Activated T-cell treated with anti-CD3 and anti-CD28 coated beads for 48 hours (primary cell): ENCODE measurements at places on chromosomes 1 and 21.

- DNase-seq = no peak
Observed at GRCh38 chr1:22326931-22327330, 124.7 kb upstream of the ZBTB40 start.

- peak; percentile 6 for DNase-seq
Observed at GRCh38 chr1:91501523-91501851, 836 bp downstream of the CDC7 start.

GRCh38 chr1:31501505-31501904 lies 74.8 kb upstream of the TINAGL1 start:
- DNase-seq = no peak

GRCh38 chr1:8197493-8198282 lies 120.2 kb upstream of the SLC45A1 start:
- no peak for DNase-seq

GRCh38 chr1:242178924-242179708 lies 180.2 kb upstream of the MAP1LC3C start:
- DNase-seq = no peak

DNA sequence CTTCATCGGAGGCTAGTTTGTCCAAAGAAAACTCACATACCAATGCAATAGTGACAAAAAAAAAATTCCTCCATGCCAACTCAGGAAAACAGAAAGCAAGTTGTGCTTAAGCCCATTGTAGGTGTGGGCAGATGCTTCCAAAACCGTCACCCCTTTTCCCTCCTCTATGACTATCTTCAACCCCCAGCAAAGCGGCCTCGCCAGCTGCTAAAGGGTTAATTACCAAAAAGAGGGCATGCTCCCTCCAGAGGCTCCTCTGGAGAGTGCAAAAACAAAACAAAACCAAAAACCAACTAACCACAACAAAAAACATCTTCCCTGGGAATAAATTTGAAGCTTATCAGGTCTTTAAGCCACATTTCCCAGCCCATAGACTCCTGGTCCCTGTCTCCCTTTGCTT lies 1.2 kb downstream of the LMOD1 start:
- no peak for DNase-seq

DNA sequence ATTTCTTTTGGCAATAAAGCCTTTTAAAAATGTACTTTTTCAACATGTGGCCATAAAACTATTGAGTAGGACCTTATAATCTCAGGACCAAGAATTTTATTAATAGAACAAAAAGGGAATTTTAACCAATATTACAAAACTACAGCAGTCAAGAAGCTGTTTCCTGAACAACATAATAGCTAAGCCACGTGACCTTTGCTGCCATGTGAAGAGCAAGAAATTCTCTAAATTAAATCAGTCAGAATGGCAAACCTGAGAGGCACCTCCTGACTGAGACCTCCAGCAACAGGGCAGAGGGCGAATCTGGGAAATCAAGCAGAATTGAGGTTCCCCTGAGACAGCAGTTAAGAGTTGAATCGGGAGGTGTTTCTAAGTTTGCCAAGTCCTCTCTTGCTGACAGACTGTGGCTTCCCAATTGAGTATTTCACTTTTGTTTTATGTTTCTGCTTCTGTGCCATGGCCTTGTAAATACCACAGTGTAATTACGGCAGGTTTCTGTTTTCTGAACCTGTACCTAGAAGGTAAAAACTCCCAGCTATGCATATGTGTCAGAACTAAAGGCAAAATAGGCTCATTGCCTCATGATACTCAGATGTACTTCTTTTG lies 358.4 kb downstream of the NTNG1 start:
- DNase-seq = no peak

- no peak for DNase-seq
Observed at GRCh38 chr1:111691886-111692285, 47.3 kb downstream of the INKA2 start.

- DNase-seq = no peak
Observed at GRCh38 chr1:53449693-53450092, 9.5 kb upstream of the DMRTB1 start.

GRCh38 chr1:162021124-162021523 lies 2.5 kb downstream of the OLFML2B start:
- no peak for DNase-seq

DNA sequence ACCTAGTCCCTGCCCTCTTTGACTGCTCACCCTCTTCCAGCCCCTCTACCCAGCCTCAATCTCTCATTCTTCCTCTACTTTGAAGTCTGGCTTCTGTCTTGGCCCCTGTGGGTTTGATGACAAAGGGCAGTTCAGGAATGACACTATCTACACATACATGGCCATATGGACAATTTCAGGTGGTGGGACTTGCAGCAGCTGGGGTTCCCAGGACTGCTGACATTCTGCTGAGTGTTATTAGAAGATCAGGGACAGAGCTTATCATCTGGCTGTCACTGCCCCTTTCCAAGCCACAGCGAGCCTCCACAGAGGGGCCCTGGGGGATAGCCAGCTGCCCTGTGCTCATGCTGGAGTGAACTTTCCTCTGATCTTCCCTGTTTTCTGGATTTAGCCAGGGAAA lies 97.4 kb upstream of the IPO9 start:
- no peak for DNase-seq

GRCh38 chr1:9417695-9418094 lies 121.6 kb upstream of the SLC25A33 start:
- DNase-seq = no peak

DNA sequence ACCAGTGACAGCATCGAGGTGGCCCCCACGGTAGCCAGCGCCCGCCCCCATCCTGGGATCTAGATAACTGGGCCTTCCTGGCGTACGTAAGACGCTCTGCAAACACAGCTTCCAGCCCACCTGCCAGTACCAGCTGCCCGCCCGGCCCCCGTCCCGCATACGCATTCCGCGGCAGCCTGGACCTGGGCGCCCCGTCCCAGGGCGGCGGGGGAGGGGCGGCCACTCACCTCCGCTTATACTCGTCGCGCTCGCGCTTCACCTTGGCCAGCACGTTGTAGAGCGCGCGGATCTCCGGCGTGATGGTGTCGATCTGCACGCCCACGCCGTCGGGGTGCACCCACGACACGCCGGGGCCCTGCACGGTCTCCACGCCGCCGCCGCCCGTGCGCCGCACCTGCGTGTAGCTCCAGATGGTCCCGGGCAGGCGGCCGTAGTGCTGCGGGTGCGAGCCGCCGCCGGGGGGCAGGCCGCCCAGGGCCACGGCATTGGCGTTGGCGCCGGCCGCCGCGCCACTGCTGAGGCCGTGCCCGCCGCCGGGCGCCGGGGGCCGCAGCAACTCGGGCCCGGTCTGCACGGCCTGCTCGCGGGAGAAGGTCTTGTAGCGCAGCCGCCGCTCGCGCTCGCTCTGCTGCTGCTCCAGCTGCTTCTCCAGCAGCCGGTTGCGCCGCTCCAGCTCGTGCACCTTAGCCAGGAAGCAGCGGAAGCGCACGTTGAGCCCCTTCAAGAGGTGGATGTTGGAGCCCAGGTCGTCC lies 859 bp downstream of the IFFO2 start:
- DNase-seq = peak; percentile 49

GRCh38 chr1:98921817-98922216 lies 82.8 kb downstream of the PLPPR5 start:
- DNase-seq = no peak
